Myocyte (in vitro differentiated cells): ENCODE measurements at places on chromosomes 7 and 10. TPM values are rescaled to one million over a fixed set of nuclear protein-coding genes. Genes with fewer than 3 reads are reported as not detected.

The HOXA6 gene
- 0.80 and 1.0 TPM in 2 replicates for total RNA-seq

The NUTM2A gene
- total RNA-seq: 0.47 and 0.91 TPM in 2 replicates

The RELN gene
- 0.05 and 0.13 TPM in 2 replicates for total RNA-seq

The SORCS1 gene
- 0.10 TPM in 1 of 2 replicates, not detected in the other for total RNA-seq

The SPDYE16 gene
- total RNA-seq: 0.11 and 1.8 TPM in 2 replicates

The DCLRE1C gene
- 6.8 and 7.0 TPM in 2 replicates for total RNA-seq

The SPDYE11 gene
- total RNA-seq: 0.08 and 0.26 TPM in 2 replicates

The IFIT1B gene
- total RNA-seq: not detected in 2 replicates

The GPC2 gene
- total RNA-seq: 60.4 and 65.3 TPM in 2 replicates

The CALU gene
- total RNA-seq: 672 and 951 TPM in 2 replicates

The NKX2-3 gene
- 0.21 TPM in 1 of 2 replicates, not detected in the other for total RNA-seq

The SLC16A9 gene
- 0.88 and 2.1 TPM in 2 replicates for total RNA-seq

The OR2A12 gene
- total RNA-seq: not detected in 2 replicates

The MYH16 gene
- not detected in 2 replicates for total RNA-seq

The SRI gene
- total RNA-seq: 42.2 and 49.4 TPM in 2 replicates

The CLEC2L gene
- not detected in 2 replicates for total RNA-seq

The SPDYE1 gene
- not detected in 2 replicates for total RNA-seq

The CHAT gene
- not detected in 2 replicates for total RNA-seq

The HOXA9 gene
- 9.1 and 13.0 TPM in 2 replicates for total RNA-seq

The TYW1B gene
- total RNA-seq: 3.2 and 4.4 TPM in 2 replicates

The LGI1 gene
- not detected in 2 replicates for total RNA-seq

The FXYD4 gene
- total RNA-seq: 1.8 and 6.1 TPM in 2 replicates

The LRRD1 gene
- total RNA-seq: 0.26 and 0.29 TPM in 2 replicates

The CTTNBP2 gene
- total RNA-seq: 3.1 and 6.1 TPM in 2 replicates

The MMP21 gene
- total RNA-seq: not detected in 2 replicates

The PILRA gene
- total RNA-seq: 0.51 TPM in 1 of 2 replicates, not detected in the other

The DDX56 gene
- 118 and 123 TPM in 2 replicates for total RNA-seq

The CRHR2 gene
- total RNA-seq: not detected in 2 replicates

The HIP1 gene
- 26.7 and 59.5 TPM in 2 replicates for total RNA-seq

The CAMK2B gene
- 31.8 and 34.0 TPM in 2 replicates for total RNA-seq

The GRM3 gene
- total RNA-seq: 0.05 TPM in 1 of 2 replicates, not detected in the other

The METTL27 gene
- 1.3 and 4.0 TPM in 2 replicates for total RNA-seq

The TSPAN15 gene
- 5.5 and 13.2 TPM in 2 replicates for total RNA-seq

The SLC25A40 gene
- total RNA-seq: 10.6 and 12.4 TPM in 2 replicates

The CPA2 gene
- not detected in 2 replicates for total RNA-seq

The RPEL1 gene
- 0.21 TPM in 1 of 2 replicates, not detected in the other for total RNA-seq

The DNAJC2 gene
- 34.4 and 38.8 TPM in 2 replicates for total RNA-seq
